CD4-positive, CD25-positive, alpha-beta regulatory T cell (primary cell): ENCODE measurements at places on chromosomes 13 and 19. TPM values are rescaled to one million over a fixed set of nuclear protein-coding genes. Genes with fewer than 3 reads are reported as not detected.

DNA sequence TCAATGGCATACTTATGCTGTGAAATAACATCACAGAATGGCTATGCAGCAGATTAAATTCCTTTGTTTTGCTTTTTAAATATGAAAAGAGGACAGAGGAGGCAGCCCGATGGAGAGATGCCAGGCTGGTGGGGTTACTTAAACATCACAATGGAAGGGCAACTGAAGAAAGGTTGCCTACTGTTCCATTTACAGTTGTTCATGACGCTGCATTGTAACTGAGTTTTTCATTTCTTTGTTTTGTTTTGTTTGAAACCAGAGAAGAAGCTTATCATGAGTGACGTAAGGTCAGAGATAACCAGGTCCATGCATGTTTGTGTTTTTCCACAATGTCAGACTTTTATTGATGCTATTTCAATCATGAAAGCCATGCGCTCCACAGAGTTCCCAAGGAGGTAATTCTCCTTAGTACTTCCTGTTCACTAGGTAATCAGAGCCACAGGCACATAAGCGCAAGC, 273.8 kb downstream of the LHFPL6 start:
- no peaks in the 10 kb centered on the region for H3K36me3 ChIP-seq
- H3K27me3 ChIP-seq, result no peaks in the 10 kb centered on the region
- H3K4me1 ChIP-seq, result no peaks in the 10 kb centered on the region

DNA sequence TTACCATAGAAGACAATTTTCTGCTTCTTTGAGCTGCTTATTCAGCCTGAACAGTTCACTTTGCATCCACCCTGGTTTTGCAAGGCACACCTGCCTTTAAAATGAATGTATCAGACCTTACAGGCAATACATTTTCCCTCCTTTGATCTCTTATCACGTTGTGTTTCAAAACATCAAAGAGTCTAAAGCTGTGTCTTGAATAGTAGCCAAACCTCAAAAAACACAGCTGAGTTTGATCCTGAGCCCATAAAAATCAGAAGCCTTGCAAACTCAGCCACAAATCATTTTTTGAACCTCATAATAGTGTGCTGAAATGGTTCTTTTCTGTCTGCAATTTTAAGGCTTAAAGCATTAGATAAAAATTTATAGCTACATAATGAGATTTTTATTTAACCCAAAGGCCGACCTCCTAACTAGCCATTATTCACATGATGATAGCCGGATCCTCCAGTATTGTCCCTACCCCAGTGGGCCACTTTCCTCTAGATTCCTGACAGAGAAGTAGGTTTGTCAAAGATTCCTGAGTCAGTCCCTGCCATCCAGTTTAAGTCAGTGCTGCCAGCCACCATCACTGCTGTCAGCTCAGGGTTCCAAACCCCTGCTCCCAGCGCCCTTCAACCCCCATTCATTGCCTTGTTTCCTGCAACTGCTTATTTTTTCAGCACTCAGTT, 71.8 kb downstream of the CAB39L start:
- H3K4me3 ChIP-seq, result peak overlapping the region; percentile 26
- H3K4me1 ChIP-seq, result peaks cover 9% of the 10 kb centered on the region
- DNase-seq, result peak; percentile 21
- no peaks in the 10 kb centered on the region for H3K36me3 ChIP-seq
- no peak overlapping the region for H3K27ac ChIP-seq

- no peaks in the 10 kb centered on the region for H3K36me3 ChIP-seq
- H3K27me3 ChIP-seq, result no peaks in the 10 kb centered on the region
- no peak for DNase-seq
- H3K4me3 ChIP-seq, result no peak overlapping the region
Measured at GRCh38 chr13:113408562-113408961, 44.6 kb upstream of the GRTP1 start.

DNA sequence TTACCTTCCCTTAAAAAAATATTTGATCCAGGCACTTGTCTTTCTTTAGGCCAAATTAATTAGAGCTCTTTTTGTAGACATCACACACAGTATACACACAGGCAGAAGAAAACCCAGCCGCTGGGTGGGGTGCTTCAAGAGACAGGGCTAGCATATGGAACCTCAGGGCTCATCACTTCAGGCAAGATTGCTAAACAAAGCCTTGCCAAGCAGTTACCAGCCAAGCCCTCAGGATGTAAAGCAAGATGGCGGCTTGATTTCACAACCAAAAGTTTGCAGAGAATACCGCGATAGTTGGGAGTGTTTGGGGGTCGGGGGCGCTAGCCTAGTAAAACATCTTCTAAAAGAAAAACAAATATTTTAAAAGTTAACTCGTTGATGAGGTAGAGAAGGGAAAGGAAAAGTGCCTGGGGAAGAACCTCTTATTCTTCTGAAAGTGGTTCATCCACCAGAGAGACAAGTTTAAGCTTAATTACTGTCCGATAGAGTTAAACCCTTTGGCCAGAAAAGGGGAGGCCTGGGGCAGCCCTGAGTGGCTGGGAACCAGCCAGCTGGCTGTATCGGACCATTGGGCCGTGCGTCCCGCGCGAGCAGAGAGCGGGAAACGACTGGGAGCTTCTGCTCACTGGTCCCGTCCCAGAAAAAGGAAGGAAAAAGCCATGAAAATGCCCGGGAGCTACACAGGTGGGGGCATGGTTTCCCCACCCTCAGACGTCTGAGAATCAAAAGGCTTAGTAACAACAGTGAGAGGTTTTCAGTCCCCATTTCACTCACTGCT, 254.9 kb upstream of the PCDH20 start:
- no peak overlapping the region for H3K27ac ChIP-seq
- no peak for DNase-seq
- H3K36me3 ChIP-seq, result no peaks in the 10 kb centered on the region
- no peak overlapping the region for H3K4me3 ChIP-seq
- H3K4me1 ChIP-seq, result no peaks in the 10 kb centered on the region

GRCh38 chr19:6753178-6754031, 13.8 kb downstream of the SH2D3A start:
- H3K4me3 ChIP-seq, result no peak overlapping the region
- peaks cover 21% of the 10 kb centered on the region for H3K36me3 ChIP-seq
- peak; percentile 89 for DNase-seq
- peaks cover 11% of the 10 kb centered on the region for H3K4me1 ChIP-seq

- no peaks in the 10 kb centered on the region for H3K36me3 ChIP-seq
- no peak overlapping the region for H3K4me3 ChIP-seq
- no peaks in the 10 kb centered on the region for H3K27me3 ChIP-seq
- no peak overlapping the region for H3K27ac ChIP-seq
Measured at GRCh38 chr13:91962946-91963345, 564.5 kb downstream of the GPC5 start.

- no peaks in the 10 kb centered on the region for H3K27me3 ChIP-seq
- no peak overlapping the region for H3K4me3 ChIP-seq
- no peaks in the 10 kb centered on the region for H3K36me3 ChIP-seq
- peaks cover 44% of the 10 kb centered on the region for H3K4me1 ChIP-seq
Measured at GRCh38 chr19:45444318-45445041, 20.8 kb upstream of the ERCC1 start.

The RNF17 gene
- total RNA-seq, result not detected

The ARHGEF1 gene
- total RNA-seq, result 1,312 TPM

The CEBPA gene
- total RNA-seq, result 3.8 TPM

- no peaks in the 10 kb centered on the region for H3K27me3 ChIP-seq
- H3K27ac ChIP-seq, result no peak overlapping the region
- H3K36me3 ChIP-seq, result no peaks in the 10 kb centered on the region
- no peaks in the 10 kb centered on the region for H3K4me1 ChIP-seq
- no peak for DNase-seq
Measured at GRCh38 chr19:31733591-31733990, 384.4 kb upstream of the TSHZ3 start.

The SLC44A2 gene
- total RNA-seq, result 236 TPM

GRCh38 chr19:17158584-17158983, 56.6 kb upstream of the USE1 start:
- H3K27ac ChIP-seq, result no peak overlapping the region
- DNase-seq, result no peak
- H3K4me3 ChIP-seq, result no peak overlapping the region
- H3K27me3 ChIP-seq, result no peaks in the 10 kb centered on the region

- no peak for DNase-seq
- no peaks in the 10 kb centered on the region for H3K4me1 ChIP-seq
- no peak overlapping the region for H3K4me3 ChIP-seq
- H3K27me3 ChIP-seq, result no peaks in the 10 kb centered on the region
Measured at GRCh38 chr19:30467239-30467638, 95.1 kb downstream of the ZNF536 start.

The WTIP gene
- 0.27 TPM for total RNA-seq

DNA sequence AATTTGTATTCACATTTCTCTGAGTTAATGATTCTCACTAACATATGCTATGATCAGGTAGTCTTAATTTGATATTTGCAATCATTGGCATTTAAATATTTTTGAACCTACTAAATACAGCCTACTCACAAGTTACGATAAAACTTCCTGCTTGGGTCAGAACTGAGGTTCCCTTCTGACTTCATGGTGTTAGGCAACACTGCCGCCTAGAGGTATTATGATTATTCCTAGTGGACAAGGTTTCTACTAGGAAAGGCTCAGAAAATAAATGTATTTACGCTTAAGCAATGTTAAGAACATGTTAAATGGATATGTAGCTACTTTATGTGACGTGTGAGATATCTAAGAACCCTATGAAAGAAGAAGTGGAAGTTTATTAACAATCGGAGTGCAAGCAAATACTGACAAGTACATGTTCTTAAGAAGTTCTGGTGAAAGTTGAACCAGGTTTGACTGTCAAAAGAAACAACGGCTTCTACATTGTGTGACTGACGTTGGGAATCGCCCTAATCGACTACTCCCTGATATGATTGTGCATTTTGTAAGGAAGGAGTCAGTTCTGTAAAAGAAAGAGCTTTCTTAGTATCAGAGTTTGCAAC, 1395.8 kb downstream of the SLITRK5 start:
- H3K36me3 ChIP-seq, result no peaks in the 10 kb centered on the region
- H3K4me1 ChIP-seq, result no peaks in the 10 kb centered on the region
- H3K27me3 ChIP-seq, result no peaks in the 10 kb centered on the region
- no peak overlapping the region for H3K4me3 ChIP-seq

DNA sequence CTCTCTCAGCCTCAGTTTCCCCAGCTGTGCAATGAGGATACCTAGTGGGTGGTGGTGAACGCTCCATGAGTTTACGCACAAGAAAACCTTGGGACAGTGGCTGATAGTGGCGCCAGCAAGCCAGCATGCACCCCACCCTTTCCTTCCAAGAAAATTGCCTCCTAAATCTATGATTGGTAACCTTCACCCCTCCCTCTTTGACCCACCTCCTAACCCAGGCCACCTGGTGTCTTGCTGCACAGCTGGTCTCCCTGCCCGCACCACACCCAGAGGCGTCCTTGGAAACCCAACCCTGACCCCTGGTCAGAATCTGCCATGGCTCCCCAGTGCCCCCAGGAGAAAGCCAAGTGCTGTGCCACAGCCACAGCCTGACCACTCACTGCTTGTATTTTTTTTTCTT, 22.8 kb upstream of the BCL3 start:
- no peak for DNase-seq
- H3K27ac ChIP-seq, result no peak overlapping the region
- H3K4me1 ChIP-seq, result peaks cover 13% of the 10 kb centered on the region
- H3K4me3 ChIP-seq, result no peak overlapping the region

The NCCRP1 gene
- total RNA-seq, result not detected

GRCh38 chr13:107095876-107096275, 527.9 kb upstream of the ARGLU1 start:
- no peak for DNase-seq
- no peak overlapping the region for H3K27ac ChIP-seq
- no peaks in the 10 kb centered on the region for H3K4me1 ChIP-seq
- H3K36me3 ChIP-seq, result no peaks in the 10 kb centered on the region
- H3K4me3 ChIP-seq, result no peak overlapping the region

The COX6B2 gene
- 0.57 TPM for total RNA-seq

- H3K4me3 ChIP-seq, result no peak overlapping the region
- H3K36me3 ChIP-seq, result no peaks in the 10 kb centered on the region
- DNase-seq, result no peak
- no peak overlapping the region for H3K27ac ChIP-seq
- no peaks in the 10 kb centered on the region for H3K4me1 ChIP-seq
Measured at GRCh38 chr13:73133531-73133930, 74.7 kb downstream of the KLF5 start.

GRCh38 chr13:71704656-71705055, 162.3 kb downstream of the DACH1 start:
- DNase-seq, result no peak
- H3K27me3 ChIP-seq, result no peaks in the 10 kb centered on the region
- H3K36me3 ChIP-seq, result no peaks in the 10 kb centered on the region
- H3K4me1 ChIP-seq, result no peaks in the 10 kb centered on the region

The KIRREL2 gene
- not detected for total RNA-seq

DNA sequence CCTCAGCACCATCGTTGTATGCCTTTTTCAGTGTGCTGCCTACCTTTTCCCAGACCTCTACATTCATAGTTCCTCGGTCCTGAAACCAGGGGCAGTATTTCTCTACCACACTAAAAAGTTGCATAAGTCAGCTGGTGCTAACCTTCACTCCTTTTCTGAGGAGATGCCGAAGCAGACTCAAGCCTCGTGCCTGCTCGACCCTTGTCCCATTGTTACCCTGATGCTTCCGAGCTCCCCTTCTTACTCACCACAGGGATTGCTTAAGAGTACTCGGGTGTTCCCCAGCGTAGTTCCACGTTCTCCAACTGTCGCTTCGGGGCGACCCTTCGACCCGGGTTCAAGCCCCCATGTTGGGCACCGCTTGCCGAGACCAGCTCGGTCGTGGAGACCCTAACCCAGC, 19.0 kb upstream of the IL17D start:
- H3K36me3 ChIP-seq, result no peaks in the 10 kb centered on the region
- H3K27me3 ChIP-seq, result no peaks in the 10 kb centered on the region
- H3K4me1 ChIP-seq, result no peaks in the 10 kb centered on the region
- no peak overlapping the region for H3K4me3 ChIP-seq

The ZBTB32 gene
- 42.0 TPM for total RNA-seq

GRCh38 chr13:23985839-23986238, 88.5 kb upstream of the C1QTNF9B start:
- no peaks in the 10 kb centered on the region for H3K36me3 ChIP-seq
- no peak overlapping the region for H3K27ac ChIP-seq
- DNase-seq, result no peak
- no peaks in the 10 kb centered on the region for H3K4me1 ChIP-seq
- H3K4me3 ChIP-seq, result no peak overlapping the region

DNA sequence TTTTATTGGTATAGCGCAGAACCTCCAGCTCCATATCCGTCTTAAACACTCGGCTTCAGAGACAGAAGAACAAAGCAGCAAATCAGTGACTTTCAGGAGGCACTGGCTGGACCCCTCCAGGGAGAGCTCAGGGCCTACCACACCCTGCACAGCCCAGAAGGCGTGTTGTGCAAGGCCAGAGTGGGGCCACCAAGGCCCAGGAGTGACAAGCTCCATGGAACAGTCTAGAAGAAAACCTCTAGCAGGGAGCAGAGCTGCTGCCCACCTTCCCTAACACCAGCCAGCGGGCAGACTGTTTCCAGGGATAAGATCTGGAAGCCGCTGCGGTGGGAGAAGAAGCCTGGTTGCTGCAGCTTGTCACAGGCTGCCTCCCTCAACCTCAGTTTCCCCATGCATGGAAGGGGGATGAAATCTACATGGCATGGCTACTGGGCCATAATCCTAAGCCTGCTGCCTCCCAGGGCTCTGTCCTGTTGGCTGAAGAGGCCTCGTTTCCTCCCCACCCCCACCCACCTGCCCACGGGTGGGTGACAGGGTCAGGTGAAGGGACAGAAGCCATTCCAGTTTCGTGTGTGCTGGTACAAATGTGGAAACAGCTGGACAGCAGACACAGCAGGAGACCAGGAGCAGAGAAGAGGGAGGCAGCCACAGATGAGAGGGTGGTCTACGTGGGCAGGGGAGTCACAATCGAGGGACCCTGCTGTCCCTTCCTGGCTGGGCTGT, 57.4 kb downstream of the PEPD start:
- peaks cover 8% of the 10 kb centered on the region for H3K36me3 ChIP-seq
- H3K4me1 ChIP-seq, result no peaks in the 10 kb centered on the region
- H3K4me3 ChIP-seq, result no peak overlapping the region
- no peak for DNase-seq
- no peaks in the 10 kb centered on the region for H3K27me3 ChIP-seq

The ZGLP1 gene
- 2.8 TPM for total RNA-seq

The GNG7 gene
- 1.4 TPM for total RNA-seq

The ZNF836 gene
- 22.4 TPM for total RNA-seq
